ENCODE measurements at places on chromosomes 2 and 18. TPM values are rescaled to one million over a fixed set of nuclear protein-coding genes. Genes with fewer than 3 reads are reported as not detected.

GRCh38 chr2:28995765-28996750 is 15.0 kb downstream of the TOGARAM2 start:
- DNase-seq, result no peak

GRCh38 chr2:182128821-182129707 is 143.4 kb downstream of the PPP1R1C start:
- no peak for DNase-seq

DNA sequence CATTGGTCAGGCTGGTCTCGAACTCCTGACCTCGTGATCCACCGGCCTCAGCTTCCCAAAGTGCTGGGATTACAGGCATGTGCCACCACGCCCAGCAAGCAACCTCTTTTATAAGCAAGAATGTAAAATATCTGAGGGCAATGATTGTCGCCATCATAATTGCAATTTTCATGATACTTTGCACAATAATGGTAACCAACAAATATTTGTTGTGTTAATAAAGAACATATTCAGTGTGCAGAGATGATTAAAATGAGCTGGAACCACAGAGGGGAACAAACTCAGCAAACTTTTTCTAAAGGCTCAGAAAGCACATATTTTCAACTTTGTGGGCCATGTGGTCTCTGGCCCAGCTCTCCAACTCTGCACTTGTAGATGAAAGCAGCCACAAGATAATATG is 115.2 kb upstream of the SIX2 start:
- no peak for DNase-seq

DNA sequence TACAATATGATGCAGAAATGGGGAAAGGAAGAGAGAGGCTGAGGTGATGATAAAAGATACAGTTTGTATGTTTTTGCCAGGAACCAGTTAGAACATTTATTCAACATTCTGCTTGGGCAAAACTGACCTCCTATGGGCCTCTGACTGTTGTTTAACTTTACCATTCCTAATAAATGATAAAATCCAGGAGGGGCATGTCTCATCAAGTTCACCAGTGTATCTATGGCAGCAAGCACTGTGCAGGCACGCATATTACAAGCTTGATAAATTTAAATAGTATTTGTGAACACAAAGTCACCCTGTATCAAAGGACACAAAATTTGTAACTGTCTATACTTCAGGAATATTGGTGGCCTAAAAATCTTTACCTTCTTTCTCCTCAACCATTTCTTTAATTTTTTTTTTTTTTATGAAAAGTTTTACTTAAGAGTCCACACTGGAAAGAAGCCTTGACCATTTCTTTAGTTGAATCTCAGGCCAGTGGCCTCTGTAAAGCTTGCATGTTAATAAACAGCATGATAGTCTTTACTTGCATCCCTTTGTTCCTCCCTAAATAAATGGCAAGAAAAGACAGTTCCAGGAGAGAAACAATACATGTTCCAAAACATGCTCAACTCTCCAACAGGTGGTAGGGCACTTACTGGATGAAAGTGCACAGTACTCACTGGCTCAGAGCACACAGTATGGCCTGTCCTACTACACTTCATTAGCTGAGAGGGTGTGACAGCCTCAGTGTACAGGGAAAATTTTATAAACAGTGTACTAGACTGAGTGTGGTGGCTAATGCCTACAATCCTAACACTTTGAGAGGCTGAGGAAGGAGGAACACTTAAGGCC is 52.3 kb downstream of the SOS1 start:
- DNase-seq, result no peak

GRCh38 chr2:19207452-19207851 is 151.0 kb downstream of the OSR1 start:
- no peak for DNase-seq

GRCh38 chr2:136091899-136092298 is 26.1 kb downstream of the CXCR4 start:
- DNase-seq, result no peak

DNA sequence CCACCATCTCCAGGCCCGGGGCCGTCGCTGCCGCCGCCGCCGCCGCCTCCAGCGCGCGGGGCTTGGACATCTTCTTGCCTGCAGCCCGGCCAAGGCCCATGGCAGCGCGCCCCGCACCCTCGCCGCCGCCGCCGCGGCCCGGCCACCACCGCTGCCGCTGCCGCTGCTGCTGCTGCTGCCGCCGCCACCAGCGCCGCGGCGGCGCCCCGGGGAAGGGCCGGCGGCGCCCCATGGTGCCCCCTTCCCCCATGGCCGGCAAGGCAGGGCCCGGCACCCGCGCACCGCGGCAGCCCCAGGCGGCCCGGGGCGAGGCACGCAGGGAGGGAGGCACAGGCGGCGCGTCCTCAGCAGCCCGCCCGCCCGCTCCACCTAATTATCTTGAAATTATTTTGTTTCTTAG is 3057.4 kb downstream of the RPIA start:
- no peak for DNase-seq

DNA sequence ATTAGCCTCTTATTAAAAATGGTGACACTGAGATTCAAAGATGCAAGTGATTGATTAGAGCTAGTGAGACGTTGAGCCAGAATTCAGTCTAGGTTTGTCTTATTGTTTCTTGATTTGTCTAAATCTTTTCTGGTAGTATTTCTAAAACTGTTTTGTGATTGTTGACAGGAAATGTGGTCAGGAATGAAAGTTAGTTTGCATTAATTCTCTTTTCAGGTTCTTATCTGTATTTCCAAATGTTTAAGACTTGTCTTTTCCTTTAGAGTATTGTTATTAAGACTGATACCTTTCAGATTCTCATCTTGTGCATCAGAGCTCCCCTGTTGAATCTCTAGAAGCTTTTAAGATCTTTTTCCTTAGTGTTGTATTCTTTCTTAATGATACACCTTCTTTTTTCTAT is 89.3 kb downstream of the MBD5 start:
- DNase-seq, result no peak

GRCh38 chr2:55869637-55870325 is 53.8 kb downstream of the EFEMP1 start:
- DNase-seq, result no peak

GRCh38 chr2:213016984-213017351 is 134.4 kb downstream of the IKZF2 start:
- DNase-seq, result no peak

DNA sequence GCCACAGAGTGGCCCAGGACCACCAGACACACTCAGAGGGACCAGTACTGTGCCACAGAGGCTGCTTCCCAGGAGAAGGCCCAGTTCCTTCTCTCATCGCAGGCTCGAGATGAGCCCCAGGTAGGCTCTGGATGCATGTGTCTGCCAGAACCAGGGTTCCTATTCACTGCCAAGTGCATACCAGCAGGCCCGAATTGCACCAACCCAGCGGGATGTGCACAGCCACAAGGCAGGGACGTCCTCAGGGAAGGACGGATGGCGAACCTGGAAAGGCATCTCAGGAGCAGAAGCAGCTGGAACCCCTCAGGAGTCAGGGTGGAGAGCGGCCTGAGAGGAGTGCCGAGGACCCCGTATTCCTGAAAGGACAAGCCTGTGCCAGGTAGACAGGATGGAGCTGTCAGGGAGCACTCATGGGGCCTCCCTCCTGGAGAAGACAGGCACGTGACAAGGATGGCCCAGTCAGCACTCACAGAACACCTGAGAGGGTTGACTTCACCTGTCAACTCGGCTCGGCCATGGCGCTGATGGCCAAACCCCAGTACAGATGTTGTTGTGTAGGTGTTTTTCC is 73.7 kb downstream of the PTGR3 start:
- DNase-seq, result no peak

GRCh38 chr18:26545335-26546123 is 2.8 kb downstream of the KCTD1 start:
- no peak for DNase-seq

GRCh38 chr2:74457549-74458131 is 598 bp upstream of the WBP1 start:
- DNase-seq, result peak; percentile 89

DNA sequence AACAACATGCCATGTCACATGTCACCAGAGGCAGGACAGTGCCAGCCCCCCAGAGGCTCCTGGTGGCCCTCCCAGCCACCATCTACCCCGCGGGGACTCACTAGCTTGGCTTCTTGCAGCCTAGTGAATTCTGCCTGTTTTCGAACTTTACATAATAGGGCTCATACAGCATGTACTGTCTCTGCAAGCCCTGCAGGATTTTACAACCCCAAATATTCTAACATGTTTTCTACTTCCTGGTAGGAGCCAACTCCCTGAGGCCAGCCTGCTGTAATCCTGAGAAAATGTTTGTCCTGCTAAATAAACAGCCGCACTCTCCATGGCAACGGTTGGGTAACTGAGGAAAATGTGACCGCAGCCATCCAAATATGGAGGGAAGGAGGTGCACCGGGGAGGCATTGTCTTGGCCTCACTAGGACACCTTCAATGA is 2.7 kb downstream of the PER2 start:
- DNase-seq, result no peak

- DNase-seq, result no peak
Measured at GRCh38 chr2:152472481-152472887, 137.5 kb downstream of the FMNL2 start.

DNA sequence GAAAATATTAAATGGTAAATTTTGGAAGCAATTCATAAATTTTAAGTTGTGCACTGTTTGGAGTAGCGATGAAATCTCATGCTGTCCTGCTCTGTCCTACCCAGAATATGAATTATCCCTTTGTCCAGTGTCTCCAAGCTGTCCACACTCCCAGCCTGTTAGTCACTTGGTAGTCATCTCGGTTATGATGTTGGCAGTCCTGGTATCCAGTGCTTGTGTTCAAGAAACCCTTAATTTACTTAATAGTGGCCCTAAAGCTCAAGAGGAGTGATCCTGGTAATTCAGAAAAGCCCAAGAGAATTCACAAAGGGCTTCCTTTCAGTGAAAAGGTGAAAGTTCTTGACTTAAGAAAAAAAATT is 71.8 kb upstream of the STAM2 start:
- DNase-seq, result no peak

- no peak for DNase-seq
Measured at GRCh38 chr2:173572848-173573247, 218.2 kb downstream of the CDCA7 start.

- no peak for DNase-seq
Measured at GRCh38 chr18:62720048-62720447, 4.7 kb downstream of the PHLPP1 start.

The BOLA3 gene
- total RNA-seq, result 154 TPM

The ATOH8 gene
- total RNA-seq, result not detected

The SLC8A1 gene
- 0.22 TPM for total RNA-seq

The TSPYL6 gene
- not detected for total RNA-seq

The ERMN gene
- total RNA-seq, result 2.0 TPM

The GRB14 gene
- total RNA-seq, result not detected

The NFE2L2 gene
- total RNA-seq, result 70.3 TPM

The VAMP8 gene
- 98.3 TPM for total RNA-seq

The LONRF2 gene
- total RNA-seq, result not detected

The POLR1A gene
- total RNA-seq, result 56.0 TPM
